ENCODE measurements at places on chromosomes 11 and 22. TPM values are rescaled to one million over a fixed set of nuclear protein-coding genes. Genes with fewer than 3 reads are reported as not detected.

DNA sequence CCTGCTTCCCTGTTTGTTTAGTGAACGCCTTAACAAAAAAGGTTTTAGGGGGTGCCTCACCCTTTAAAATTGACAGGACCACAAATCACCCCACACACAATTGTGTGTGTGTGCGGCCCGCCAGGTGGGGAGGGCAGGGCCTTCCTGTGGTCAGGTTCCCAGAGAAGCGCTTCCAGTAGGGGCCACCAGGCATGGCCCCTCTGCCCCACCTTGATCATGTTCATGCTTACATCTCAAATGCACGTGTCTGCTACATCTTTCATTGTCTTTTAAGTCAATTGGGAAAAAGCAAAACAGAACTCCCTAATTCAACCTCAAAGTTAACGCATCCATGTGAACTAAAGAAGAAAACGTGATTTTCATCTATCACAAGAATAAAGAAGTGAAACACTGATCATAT, 1335.3 kb downstream of the TBC1D22A start:
- peaks cover 70% of the 10 kb centered on the region for H3K27me3 ChIP-seq
- no peak overlapping the region for H3K27ac ChIP-seq
- DNase-seq, result no peak
- no peaks in the 10 kb centered on the region for H3K36me3 ChIP-seq
- H3K4me1 ChIP-seq, result peaks cover 11% of the 10 kb centered on the region

- no peaks in the 10 kb centered on the region for H3K27me3 ChIP-seq
- peak overlapping the region; percentile 81 for H3K27ac ChIP-seq
- H3K36me3 ChIP-seq, result no peaks in the 10 kb centered on the region
- peak overlapping the region; percentile 56 for H3K4me3 ChIP-seq
- no peak for DNase-seq
Observed at GRCh38 chr11:45180179-45180847, 33.9 kb downstream of the PRDM11 start.

The MRGPRX4 gene
- not detected for total RNA-seq

The PLAAT2 gene
- total RNA-seq, result 3.7 TPM
